ENCODE measurements at places on chromosomes 16 and 17.

DNA sequence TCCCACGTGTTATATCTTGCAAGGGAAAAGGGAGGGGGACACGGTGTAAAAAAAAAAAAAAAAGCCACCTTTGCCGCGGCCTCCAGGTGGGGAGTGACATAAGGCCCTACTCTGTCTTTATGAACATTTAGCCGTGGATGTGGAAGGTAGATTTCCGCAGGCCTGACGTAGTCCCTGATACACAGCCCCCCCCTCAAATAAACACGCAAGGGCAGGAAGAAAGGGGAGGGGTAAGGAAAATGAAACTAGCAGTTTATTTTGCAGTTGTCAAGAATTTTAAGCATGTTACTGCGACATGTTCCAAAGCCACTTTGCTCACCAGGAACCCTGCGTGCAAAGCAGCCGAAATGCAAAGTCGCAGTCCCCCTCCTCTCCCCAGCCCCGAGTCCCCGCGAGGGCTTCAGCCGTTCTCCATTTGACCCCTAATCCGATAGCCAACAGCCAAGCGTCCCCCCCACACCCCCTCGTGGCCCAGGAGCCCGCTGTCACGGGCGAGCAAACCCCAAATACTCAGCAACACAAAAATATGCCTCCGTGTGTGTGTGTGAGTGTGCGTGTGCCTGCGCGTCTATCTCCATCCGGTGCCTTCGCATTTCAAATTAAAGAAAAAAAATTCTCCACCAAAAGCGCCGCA lies 1.2 kb downstream of the CBX4 start:
- no peak for DNase-seq

- DNase-seq, result no peak
Measured at GRCh38 chr17:65227637-65228036, 90.5 kb downstream of the RGS9 start.

DNA sequence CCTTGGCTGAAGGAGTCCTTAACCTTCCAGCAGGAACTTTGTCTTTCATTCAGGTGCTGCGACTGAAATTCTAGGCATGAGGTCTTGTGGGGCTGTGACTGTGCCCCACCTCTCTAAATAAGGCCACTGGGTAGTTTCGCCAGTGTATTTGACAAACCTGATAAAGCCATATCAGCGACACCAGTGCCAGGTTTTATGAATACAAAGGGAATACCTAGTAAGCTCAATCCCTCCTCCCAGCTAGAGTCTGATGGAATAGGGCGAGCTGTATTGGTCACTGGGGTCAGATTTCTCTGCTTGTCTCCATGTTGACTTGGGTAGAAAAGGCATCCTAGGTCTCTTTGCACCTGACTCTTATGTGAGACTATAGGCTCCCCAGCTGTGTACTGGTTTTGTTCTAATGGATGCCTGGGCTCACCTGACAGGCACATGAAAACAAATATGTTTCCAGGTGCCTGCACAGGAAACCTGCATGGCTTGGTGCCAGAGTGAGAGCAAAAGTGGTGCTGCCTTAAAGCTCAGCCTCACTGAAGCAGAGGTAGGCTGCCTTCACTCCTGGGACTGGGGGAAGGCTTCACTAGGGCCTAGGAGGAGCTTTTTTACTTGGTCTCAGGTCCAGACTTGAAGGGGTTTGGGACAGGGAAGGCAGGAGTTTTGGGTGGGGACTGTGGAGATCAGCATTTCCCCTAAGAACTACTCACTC lies 8.3 kb downstream of the SLC7A6 start:
- no peak for DNase-seq

GRCh38 chr16:23368469-23368868 lies 66.4 kb downstream of the SCNN1B start:
- peak; percentile 20 for DNase-seq

DNA sequence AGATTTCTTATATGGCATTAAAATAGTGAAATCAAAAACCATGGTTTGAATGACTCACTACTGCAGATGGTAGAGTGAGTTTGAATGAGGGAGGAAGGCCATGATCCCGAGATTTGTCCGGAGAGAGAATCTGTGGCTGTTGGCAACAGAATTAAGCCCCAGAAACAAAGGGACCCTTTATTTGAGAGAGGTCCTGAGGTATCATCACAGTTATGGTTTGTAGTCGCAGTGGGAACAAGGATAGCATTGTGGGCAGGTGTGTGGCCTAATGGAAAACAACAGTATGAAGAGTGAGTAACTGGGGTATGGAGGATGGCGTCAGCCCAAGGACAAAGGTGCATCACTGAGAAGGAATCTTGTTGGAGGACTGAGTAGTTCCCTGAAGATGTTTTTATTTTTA lies 8.5 kb upstream of the ZFP3 start:
- DNase-seq, result no peak
